SK-MEL-5 (cell line): ENCODE measurements at places on chromosomes 6 and 20. TPM values are rescaled to one million over a fixed set of nuclear protein-coding genes. Genes with fewer than 3 reads are reported as not detected.

- DNase-seq: peak; percentile 95
Measured at GRCh38 chr6:22147921-22148776, 148.7 kb downstream of the PRL start.

GRCh38 chr6:12504325-12504966, 212.1 kb upstream of the PHACTR1 start:
- peak; percentile 64 for DNase-seq

GRCh38 chr6:169501128-169501527, 200.7 kb downstream of the WDR27 start:
- DNase-seq: no peak

The PRSS16 gene
- total RNA-seq: 4.9 and 5.2 TPM in 2 replicates

The GPX5 gene
- total RNA-seq: not detected in 2 replicates

The VWA7 gene
- not detected in 2 replicates for total RNA-seq
